ENCODE measurements at places on chromosomes 5 and 9.

DNA sequence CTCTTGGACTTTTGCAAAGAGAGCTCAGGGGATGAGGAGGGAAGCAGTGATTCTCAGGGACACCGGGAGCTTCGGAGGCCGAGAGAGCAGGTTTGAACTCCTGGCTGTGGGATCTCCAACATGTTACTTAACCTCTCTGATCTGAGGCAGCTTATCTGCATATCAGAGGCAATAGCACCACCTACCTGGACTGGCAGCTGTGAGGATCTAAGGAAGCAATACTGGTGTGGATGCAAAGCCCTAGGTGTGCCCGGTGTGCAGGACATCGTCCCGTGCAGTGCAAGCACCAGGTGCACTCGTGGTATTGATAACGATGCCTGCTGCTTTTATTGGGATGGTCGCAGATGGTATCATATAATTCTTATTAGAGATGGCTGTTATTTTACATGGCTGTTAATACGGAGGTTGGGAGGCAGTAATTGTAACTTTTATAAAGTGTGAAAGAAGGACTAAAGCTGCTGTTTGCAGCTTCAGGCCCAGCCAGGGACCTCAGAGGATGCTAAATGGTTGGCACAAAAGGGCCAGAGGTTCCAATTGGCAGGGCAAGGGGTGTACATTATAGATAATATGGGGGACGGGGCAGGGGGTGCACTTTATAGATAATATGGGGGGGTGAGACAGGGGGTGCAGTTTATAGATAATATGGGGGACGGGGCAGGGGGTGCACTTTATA lies 14.9 kb downstream of the COL5A1 start:
- DNase-seq, result no peak

- no peak for DNase-seq
These were observed 29.2 kb upstream of the PANK3 start for GRCh38 chr5:168608386-168608785.

GRCh38 chr9:15299374-15299939 lies 7.6 kb downstream of the TTC39B start:
- DNase-seq, result peak; percentile 73

DNA sequence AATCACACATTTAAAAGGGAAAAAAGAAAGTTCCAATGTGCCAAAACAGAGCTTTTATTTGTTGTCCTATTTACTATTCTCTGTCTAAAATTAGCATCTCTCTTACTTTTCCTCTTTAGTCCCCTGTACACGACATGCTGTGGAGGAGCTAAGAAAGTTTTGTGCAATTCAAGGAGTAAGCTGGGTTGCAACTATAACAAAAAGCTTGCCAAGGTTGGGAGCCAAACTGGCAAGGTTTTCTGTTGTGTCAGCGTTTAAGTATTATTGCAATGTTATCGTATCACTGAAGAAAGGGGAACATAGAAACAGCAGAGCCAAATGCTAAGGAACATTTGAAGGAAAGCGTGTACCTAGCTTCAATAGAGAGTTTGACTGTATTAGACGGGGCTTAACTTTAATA lies 680.8 kb downstream of the CETN3 start:
- DNase-seq, result no peak

- DNase-seq, result no peak
These were observed 15.0 kb downstream of the ECM2 start for GRCh38 chr9:92520837-92521236.

DNA sequence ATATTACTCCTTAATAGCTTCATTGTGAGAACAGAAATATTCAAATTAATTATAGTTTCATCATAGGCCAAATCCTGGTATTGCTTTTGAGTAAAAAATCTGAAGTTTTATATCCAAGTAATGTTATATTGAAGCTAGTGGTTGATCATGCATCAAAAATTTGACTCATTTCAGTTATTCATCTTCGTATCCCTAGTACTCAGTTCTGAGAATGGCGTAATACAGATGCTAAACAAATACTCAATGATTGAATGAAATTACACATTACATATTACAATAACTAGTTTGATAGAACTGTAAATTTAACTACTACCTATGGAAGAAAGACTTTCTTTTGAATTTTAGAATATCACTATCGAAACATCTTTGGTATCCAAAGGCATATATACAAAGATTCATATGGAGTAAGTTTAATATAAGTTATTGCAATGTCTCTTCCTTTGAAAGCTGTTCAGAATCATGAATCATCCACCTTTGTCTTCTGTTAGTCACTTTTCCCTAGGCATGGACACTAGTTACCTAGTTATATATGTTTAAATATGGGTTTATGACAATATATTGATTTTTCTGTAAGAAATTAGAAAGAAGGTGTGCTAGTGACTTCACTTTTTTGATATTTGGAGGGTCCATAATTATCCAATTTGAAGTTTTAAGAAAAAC lies 5.0 kb upstream of the ZNF462 start:
- DNase-seq, result no peak

GRCh38 chr9:14306672-14307660 lies 7.0 kb downstream of the NFIB start:
- DNase-seq, result no peak

DNA sequence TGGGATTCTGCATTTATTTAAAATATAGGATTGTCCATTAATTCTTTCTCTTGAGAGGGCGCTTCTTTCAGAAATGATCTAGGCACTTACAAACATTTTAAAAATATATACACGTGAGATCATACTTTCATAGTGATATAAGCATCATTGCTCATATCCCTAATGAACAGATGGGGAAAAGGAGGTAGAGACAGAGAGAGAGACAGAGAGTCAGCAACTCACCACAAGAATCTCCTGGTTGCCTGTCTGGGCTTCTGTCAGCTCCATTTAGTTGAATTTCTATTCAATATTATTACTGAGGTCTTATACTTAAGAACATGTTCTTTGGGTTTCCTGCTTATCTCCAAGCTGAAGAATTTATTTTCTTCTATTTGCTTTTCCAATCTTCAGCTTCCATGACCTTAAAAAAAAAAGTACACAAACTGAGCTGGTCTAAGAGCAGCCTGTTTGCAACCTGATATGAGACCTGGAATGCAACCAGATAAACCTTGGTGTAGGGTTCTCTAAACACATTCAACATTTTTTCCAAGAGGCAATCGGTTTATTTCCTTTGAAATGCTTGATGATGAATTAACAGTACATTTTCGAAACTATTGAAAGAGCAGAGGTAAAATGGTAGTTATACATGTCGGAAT lies 51.6 kb upstream of the LIFR start:
- DNase-seq, result no peak

GRCh38 chr9:29806937-29807618 lies 2233.8 kb upstream of the C9orf72 start:
- DNase-seq, result no peak

DNA sequence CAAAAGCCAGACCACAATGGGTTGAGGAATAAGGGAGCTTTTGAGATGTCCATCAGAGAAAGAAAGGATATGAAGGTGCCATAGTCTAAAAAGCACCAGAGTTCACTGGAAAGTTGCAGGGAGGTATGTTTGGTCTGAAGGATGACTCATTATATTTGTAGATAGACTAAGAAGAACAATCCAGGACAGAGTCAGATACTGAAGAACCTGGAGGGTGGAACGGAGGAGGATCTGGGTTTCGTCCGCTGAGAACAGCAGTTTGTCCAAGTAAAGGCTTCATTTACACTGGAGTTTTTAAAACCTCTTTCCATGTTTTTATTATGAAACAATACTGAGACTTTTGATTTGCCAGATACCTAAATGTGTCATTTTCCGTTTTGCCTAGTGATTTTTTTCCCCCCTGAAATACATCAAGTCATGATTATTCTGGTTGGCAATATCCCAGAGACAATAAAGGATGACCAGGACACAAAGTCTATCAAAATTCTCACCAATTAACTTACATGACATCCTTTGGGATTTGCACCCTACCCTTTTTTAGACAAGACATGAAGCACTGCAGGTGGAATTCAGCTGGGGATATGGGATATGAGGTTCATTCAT lies 219.9 kb downstream of the MLLT3 start:
- DNase-seq, result no peak

- DNase-seq, result no peak
These were observed 2.1 kb upstream of the SCAI start for GRCh38 chr9:125145425-125145824.

- DNase-seq, result no peak
These were observed 113.1 kb downstream of the LIFR start for GRCh38 chr5:38443390-38443789.

DNA sequence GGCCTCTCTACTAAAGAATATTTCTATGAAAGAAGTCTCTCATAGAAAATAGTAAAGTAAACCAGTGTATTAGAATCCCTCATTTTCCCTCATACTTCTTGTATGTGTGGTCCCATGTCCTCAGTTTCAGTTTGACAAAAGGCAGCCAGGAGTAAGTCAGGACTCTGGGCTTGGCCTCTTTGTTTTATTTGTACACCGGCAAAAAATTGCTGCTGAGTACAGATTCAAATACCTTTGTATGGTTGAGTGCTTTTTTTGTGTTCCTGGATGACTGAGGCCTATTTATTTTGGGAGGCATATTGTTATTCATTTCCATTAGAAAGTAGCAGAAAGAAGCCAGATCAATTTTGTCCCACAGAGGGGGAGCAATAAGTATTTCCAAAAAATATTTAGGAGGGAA lies 47.3 kb upstream of the CEP78 start:
- DNase-seq, result no peak

GRCh38 chr5:38871790-38872551 lies 26.2 kb downstream of the OSMR start:
- DNase-seq, result no peak

- DNase-seq, result no peak
These were observed 89.6 kb upstream of the FCN2 start for GRCh38 chr9:134791009-134791408.

DNA sequence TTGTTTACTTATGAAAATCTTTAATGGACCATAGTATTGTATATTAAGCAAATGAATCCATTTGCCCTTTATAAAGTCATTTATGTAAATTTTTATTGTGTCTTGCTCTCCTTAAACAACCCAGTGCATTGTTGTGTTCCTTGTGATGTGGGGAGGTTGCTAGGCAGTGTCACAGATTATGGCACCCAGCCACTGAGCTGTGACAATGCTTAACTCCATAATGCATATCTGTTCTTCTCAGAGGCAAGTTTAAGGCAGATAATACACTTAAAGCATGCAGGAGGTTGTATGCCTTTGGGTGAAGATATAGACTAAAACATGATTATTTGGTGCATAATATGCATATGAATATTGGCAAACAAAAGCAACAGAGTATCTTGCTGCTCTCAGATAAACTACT lies 269.6 kb upstream of the RIOK2 start:
- DNase-seq, result no peak

DNA sequence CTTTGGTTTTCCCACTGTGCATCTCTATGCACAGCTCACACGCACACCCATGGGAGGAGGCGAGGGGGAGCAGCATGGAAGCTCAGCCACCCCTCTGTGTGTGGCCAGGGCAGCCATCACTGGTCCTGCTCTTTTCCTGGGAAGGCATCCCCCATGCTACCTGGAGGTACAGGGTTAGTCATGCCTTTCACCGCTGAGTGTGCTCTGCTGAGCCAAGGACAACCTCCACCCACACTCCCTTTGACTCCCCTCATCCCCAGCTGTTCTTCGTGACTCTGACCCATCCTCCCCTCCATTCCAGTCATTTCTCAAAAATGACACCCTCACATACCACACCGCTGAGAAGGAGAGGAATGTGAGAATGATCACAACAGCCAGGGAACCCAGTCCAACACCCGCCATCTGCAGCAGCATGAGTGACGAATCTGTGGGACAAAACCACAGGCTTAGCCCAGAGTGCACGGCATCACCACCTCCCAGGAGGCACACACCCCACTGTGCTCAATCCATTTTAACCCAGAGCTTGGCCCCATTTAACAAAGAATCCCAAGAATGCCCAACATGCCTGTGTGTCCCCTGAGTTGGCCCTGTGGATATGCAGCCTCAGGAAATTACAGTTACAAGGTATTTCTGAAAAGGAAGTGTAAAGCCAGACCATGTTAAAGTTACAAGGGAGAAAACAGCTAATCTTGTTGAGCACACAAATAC lies 133.4 kb downstream of the SUSD1 start:
- no peak for DNase-seq

DNA sequence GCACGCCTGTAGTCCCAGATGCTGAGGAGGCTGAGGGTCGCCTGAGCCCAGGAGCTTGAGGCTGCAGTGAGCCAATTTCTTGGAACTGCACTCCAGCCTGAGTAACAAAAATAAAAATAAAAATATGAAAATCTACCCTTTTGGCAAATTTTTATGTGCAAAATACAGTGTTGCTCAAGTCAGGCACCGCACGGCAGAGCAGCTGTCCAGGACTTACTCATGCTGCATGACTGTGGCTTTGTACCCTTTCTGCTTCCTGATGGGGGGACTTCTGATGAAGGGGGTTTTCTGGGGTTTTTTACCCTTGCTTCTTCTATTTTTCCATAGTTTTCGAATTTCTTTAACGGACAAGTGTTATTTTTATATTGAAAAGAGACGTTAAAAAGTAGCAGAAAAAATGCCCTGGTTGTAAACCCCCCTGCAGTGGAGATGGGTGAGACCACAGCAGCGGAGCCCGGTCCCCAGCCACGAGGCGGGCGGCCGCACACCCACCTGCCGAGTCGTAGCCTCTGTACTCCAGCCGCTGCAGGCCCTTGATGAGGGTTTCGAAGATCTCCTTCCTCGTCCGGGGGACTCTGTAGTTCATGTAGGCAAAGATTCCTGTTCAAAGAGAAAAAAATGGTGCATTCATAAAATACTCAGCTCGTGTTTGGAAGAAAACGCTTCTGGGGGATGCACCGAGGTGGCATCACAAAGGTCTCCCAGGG lies 15.0 kb downstream of the GFPT2 start:
- no peak for DNase-seq

Data from stimulated activated CD4-positive, alpha-beta T cell treated with anti-CD3 and anti-CD28 coated beads, Interleukin-4, amount 100 ng/mL, for 24 hours (primary cell).